Stimulated activated CD4-positive, alpha-beta T cell treated with anti-CD3 and anti-CD28 coated beads, Interleukin-1b, Interleukin-23, amount 100 ng/mL, for 1 hour (primary cell): ENCODE measurements at places on chromosomes 4 and X.

- DNase-seq = no peak
Observed at GRCh38 chr4:123956204-123956603, 559.6 kb downstream of the SPRY1 start.

DNA sequence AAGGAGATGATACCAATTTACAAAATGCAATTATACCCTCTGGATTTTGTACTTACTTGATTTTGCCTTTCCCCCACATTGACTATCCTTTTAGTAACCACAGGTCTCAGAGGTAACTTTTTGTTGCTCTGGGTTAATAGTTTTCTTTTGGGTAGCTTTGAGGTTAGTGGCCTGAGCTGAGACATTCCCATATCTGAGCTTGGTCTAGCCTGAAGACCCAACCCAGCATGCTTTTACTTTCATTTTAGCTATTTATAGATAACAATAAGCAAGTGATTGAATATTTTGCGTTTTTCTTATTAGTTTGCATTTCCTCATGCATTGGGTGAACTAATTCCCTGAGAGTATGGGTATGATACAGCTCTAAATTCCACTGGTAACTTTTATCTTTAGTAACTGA, 11.8 kb downstream of the HTN1 start:
- no peak for DNase-seq

- DNase-seq = no peak
Observed at GRCh38 chr4:104616401-104616820, 121.7 kb upstream of the CXXC4 start.

DNA sequence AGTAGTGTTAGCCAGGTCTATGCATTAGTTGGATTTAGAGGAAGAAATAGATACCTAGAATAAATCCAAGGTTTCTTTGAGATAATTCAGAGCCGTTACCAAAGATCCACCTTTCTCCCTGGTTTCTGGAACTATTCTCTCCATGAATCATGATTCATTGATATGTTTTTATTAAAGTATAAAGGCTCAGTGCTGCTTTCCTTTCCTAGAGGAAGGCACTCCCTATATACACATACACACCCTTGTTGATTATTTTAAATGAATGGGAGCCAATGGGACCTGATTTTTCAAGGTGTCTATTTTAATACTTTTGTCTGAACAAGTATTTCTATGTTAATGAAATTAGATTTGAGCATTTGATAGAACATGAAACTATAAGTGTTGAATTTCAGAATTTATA, 146.8 kb upstream of the SPRY1 start:
- no peak for DNase-seq

- DNase-seq = no peak
Observed at GRCh38 chr4:124974152-124974551, 261.6 kb upstream of the ANKRD50 start.

DNA sequence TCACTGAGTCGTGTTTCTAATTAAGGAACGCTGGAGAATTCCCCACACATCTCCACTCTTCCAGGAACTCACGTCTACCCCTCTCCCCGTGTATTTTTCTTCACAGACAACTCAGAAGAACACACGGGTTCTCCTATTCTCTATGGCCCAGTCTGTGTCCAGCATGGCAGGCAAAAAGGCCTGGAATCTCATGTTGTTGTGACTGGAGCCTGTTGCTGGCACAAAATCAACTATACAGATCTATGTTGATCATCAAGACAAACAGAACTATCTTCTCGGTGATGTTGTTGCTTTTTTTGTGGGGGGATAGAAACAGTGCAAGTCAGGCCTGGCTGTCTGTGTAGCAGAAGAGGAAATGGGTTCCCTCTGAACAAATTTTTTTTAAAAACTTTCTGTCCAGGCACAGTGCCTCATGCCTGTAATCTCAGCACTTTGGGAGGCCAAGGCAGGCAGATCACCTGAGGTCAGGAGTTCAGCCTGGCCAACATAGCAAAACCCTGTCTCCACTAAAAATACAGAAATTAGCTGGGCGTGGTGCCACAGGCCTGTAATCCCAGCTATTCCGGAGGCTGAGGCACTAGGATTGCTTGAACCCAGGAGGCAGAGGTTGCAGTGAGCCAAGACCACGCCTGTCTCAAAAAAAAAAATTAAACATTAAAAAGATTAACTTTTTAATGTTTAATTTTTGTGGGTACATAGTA, 50.5 kb upstream of the CBR4 start:
- no peak for DNase-seq

- DNase-seq = no peak
Observed at GRCh38 chrX:40663880-40664630, 16.7 kb upstream of the CXorf38 start.

GRCh38 chr4:39881789-39882188, 95.9 kb downstream of the PDS5A start:
- no peak for DNase-seq

- DNase-seq = no peak
Observed at GRCh38 chr4:145812919-145813318, 125.7 kb downstream of the ZNF827 start.
